ENCODE measurements at places on chromosomes 2 and 18.
A peak's percentile ranks its signal among the peaks of the same experiment; 100 is the strongest.

DNA sequence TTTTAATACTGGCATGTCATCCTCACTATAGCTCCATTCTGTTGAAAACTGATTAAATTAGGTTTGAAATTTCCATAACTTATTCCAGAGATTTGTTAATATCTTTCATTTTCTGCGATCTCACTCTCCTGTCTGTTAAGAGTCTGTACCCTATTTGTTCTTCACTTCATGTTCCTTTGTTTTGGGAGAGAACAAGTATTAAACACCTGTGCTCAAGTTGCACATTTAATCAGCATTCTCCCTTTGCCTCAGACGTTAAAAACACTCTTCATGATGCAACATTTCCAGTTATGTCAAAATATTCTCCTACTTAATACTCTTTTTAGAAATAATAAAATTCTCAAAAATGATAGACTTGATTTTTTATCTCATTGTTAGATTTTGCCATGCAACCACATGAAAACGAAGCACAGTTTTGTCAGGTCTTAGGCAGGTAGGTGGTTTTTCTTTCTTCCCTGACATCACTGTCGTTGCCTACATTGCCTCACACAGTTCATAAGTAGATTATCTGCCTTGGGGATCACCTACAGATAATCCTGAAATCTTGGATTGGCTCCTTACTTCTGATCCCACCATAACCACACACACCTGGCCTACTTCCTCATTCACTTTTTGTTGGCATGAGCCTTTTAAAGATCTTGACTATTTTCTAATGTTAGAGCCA is 109.9 kb downstream of the GAREM1 start:
- no peak for DNase-seq

- no peak for DNase-seq
Observed at GRCh38 chr2:65663831-65664407, 231.5 kb upstream of the SPRED2 start.

DNA sequence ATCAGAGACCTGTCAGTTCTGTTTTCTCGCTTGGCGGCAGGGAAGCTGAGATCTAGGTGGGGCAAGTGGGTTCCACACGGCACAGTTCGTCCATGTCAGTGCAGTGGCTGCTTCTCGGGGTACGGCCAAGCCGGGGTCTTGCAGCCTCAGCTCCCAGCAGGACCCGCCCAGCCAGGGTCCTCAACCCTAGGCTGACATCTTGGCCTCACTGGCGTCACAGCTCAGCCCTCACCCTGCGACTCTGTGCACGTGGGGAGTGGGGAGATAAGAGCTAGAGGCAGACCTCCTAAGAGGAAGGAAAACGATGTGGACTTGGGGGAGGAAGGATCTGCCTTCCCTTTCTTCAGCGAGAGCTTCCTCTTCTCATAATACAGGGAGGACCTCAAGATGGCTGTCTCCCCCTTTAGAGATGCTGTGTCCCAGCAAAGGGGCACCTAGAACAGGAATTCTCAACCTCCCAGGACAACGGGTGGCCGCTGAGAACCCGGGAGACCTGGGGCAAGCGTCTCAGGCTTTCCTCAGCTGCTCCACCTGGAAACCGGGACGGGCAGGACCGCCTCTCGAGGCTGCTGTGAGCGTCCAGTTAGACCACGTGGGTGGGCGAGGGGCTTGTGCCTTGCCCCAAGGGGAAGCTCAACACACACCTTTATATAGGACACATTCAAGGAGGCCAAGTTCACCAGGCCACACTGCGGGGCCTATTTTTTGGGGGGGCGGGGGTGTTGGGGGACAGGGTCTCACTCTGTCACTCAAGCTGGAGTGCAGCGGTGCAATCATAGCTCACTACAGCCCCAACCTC is 23.5 kb upstream of the KLF11 start:
- DNase-seq: no peak

- no peak for DNase-seq
Observed at GRCh38 chr2:181430406-181431118, 26.6 kb upstream of the ITGA4 start.

- DNase-seq: no peak
Observed at GRCh38 chr2:36567711-36568408, 30.1 kb downstream of the FEZ2 start.

GRCh38 chr2:215454519-215455246 is 18.8 kb upstream of the FN1 start:
- DNase-seq: peak; percentile 20

DNA sequence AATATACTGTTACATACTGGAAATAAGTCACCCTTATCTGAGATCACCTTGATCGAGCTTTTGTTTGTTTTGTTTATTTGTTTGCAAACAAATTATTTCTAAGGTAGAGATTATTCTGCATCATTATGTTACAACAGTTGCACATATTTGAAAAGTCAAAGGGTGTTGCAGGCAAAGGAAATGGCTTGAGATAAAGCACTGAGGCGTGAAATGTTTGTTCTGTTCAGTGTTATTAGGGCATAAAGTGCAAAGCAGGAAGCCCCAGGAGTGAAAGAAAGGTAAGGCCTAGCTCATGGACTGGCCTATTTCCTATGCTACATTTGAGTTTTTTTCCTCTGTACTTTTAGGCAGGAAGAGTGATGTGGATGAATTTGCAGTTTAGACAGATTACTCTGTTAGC is 1815.6 kb upstream of the LRRTM1 start:
- no peak for DNase-seq

- DNase-seq: no peak
Observed at GRCh38 chr2:228625481-228625880, 444.0 kb upstream of the SPHKAP start.

DNA sequence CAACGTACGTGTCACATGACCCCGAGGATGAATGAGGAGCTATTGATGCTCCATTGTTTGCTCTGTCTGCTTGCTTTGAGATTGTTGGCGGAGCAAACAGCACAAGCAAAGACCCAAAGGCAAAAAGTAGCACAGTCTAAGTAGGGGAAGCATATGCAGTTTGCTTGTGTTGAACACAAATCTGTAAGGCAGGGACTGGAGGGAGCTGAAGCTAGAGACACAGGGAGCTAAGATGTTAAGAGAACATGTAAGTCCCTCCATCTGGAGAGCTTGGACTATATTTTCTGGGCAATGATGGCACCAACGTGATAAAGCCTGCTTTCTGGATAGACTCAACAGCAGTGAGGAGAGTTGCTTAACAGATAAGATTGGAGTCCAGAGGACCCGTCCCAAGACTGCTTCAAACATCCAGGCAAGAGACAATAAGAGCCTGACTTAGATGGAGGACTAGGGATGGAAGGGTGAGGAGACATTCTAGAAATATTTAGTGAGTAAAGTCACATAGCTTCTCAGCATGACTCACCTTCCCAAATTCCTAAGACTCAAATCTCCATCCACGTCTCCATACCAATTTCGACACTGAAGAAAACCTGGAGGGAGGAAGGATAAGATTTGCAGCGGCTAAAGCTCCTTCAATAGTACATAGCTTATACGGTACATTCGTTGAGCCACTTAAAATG is 88.1 kb upstream of the KLF7 start:
- DNase-seq: peak; percentile 38

DNA sequence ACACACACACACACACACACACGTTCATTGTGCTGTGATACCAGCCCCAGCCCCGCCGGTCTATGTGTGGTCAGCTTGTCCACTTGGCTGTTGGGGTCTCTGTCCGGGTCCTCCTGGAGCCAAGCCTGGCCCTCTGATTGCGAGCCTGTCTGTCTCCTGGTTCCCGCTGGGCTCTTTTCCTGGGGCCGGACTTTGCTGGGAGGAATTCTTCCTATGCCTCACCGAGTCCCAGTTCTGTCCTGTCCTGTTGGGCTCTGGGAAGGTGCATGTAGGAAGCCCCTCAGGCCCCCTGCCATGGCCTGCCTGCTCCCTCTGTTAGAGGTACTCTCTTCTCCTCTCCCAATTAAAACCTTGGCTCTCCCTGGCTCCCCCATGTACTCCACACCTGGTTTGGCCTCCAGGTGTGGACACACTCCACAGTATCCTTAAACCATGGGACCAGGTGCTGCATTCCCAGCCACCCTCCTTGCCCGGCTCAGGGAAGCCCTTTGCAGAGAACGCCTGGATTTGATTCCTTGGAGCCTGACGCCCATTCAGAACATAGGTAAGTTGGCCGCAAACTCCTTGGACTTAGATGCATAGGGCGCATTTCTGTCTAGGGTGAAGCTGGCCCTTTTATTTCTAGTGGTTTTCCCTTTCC is 42.3 kb downstream of the CABLES1 start:
- DNase-seq: no peak

DNA sequence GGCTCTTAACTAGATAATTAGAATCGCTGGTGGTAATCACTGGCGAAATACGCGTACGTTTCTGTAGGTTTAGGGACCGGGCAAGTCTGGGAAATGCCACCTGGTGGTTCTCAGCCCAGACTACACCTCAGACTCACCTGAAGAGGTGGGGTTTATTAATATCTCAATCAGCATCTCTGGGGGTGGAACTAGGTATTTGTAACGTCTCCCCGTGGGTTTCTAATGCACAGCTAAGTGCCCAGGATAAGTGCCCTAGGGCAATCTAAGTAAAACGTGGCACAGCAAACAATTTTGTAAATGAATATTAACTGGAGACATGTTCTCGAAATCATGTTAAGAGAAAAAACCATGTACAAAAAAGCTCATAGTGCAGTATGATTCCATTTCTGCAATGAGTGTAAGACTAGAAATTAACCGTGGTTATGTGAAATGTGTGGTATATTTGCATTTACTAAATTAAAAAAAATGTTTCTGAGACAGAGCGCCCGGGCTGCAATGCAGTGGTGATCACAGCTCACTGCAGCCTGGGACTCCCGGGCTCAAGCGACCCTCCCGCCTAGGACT is 760 bp upstream of the CNOT11 start:
- peak; percentile 55 for DNase-seq

- DNase-seq: no peak
Observed at GRCh38 chr2:86625096-86625495, 1.4 kb upstream of the RNF103 start.

DNA sequence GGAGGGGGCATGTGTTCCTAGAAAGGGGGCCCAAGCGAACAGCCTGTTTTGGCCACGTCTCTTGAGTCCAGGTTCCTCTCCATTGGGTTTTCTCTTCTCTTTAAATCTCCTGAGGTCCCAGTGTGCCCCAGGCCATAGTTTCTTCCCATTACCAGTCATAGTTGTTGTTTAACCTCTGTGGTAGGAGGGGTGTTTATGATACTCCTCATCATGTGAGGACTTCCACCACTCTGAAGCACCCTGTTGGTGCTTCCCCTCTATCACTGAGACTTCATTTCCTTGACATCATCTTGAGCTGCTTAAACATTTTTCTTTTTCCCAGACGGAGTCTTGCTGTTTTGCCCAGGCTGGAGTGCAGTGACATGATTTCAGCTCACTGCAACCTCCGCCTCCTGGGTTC is 45.9 kb downstream of the WIPF1 start:
- no peak for DNase-seq

GRCh38 chr2:159084384-159085370 is 116.2 kb downstream of the TANC1 start:
- DNase-seq: no peak

DNA sequence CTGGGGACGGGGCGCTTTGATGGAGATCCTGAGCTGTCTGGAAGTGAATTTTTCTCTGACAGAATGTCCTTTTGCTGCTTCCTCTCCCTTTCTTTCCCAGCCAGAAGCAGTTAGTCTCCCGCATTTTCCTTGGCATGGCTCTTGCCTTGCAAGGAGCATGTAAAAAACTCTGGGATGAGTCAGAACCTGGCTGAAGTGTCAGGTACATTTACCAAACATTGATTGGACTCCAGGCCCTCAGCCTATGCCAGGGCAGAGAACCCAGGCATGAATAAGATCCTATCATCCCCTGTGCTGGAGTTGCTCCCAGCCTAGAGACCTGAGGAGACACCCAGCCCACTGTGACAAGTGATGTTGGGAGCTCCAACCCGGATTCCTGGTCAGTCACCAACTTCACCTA is 21.6 kb downstream of the STON1 start:
- no peak for DNase-seq

GRCh38 chr2:133526530-133527300 is 41.5 kb downstream of the NCKAP5 start:
- DNase-seq: no peak

GRCh38 chr2:45124456-45124855 is 115.2 kb upstream of the SIX2 start:
- no peak for DNase-seq

GRCh38 chr18:9494778-9495331 is 19.5 kb downstream of the RALBP1 start:
- no peak for DNase-seq

DNA sequence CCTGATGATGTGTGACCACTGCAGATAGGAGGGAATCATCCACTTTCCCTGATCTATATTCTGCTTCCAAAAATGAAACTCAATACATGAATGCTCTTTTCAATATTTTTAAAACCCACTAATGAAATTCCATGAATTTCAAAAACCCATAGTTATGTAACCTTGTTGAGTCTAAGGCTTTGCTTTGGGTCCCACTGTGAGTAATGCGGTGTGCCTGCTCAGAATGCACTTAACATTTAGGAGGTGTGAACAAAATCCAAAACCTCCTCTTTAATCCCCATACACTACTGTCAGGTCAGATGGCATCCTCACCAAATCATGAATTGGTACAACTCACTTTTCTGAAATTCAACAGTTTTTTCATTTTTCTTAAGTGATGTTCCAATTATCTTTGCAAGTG is 50.4 kb downstream of the CCDC93 start:
- no peak for DNase-seq

DNA sequence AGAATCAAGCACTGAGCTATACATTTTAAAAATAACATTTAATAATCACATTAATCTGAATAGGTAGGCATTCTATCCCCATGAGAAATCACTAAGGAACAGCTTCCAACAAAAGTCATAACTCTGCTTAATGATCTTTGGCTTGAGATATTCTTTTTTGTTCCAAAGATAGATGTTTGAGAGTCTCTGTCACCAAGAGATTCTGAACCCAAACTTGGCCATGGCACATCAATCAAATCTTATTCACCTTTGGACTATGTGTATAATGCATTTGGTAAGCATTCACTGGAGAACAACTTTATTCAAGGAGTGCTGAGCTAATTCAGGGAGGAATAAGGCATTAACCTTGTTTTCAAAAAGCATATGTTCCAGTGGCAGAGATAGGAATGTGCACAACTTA is 743.3 kb downstream of the SLC4A3 start:
- no peak for DNase-seq

GRCh38 chr18:4282954-4283353 is 172.2 kb downstream of the DLGAP1 start:
- DNase-seq: no peak

Measured in SK-N-DZ (cell line).